ENCODE measurements at places on chromosomes 12 and 14. TPM values are rescaled to one million over a fixed set of nuclear protein-coding genes. Genes with fewer than 3 reads are reported as not detected.
A peak's percentile ranks its signal among the peaks of the same experiment; 100 is the strongest.

DNA sequence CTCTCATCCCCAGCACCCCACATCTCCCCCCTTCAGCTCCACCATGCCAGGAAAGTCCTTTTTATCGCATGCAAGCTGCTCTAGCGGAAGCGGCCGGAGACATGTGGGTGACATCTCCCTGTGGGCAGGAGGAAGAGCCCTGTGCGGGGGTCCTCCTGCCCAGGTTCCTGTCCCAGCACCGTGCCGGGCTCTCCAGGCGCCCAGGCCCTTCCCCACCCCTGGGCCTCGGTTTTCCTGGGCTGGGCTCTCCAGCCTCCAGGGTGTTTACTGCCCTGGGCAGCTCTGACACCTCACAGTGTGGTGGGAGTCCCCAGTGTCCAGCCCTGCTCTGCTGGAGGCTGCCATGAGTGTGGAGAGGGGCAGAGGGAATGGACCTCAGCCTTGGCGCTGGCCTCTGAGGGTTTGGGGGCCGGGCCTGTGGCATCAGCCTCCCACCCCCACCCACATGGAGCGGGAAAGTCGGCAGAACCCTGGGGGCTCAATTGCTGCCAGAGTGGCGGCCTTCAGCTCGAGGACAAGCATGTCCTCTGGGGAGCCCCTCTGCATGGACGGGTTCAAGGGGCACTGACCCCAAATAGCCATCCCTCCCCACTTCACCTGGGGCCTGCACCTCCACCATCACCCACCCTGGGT, 16.9 kb downstream of the ASPG start:
- no peaks in the 10 kb centered on the region for H3K4me1 ChIP-seq
- H3K36me3 ChIP-seq = no peaks in the 10 kb centered on the region
- H3K27me3 ChIP-seq = peaks cover 20% of the 10 kb centered on the region
- no peak overlapping the region for H3K27ac ChIP-seq
- no peak for DNase-seq
- H3K4me3 ChIP-seq = no peak overlapping the region

DNA sequence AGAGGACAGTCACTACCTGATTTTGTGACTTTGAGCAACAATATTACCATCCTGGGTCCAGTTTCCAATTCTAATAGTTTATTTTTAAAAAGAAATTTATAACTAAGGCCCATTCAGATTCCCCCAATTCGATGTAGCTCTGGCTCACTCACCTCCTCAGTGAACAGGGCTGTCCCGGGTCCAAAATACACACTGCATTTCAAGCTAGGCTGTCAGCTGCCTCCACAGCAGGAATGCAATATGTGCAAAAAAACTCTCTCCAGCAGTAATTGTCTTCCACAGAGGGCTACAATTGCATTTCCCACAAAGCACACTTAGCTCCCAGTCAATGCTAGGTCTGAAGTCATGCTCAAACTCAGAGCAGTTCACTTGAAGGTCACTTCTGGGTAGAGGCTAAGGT, 39.3 kb upstream of the ZNF641 start:
- H3K27ac ChIP-seq = no peak overlapping the region
- no peaks in the 10 kb centered on the region for H3K36me3 ChIP-seq
- peaks cover 20% of the 10 kb centered on the region for H3K4me1 ChIP-seq
- H3K27me3 ChIP-seq = no peaks in the 10 kb centered on the region

DNA sequence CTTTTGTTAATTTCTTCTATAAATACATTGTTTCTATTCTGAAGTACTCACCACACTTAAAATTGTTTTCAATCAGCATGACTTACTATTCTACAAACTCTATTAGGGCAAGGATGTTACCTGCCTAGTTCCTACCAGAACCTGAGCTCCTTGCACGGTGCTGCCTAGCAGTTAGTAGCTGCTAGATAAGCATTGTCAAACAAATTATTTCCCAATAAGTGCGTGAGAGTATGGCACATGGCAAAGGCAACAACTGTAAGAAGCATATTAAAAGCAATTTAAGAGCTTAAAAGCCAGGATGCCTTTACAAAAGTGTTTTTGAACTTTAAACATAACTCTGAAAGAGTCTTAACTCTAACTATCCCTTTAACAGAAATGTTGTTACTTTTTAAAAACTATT, 8.2 kb upstream of the LYZ start:
- no peak for DNase-seq
- no peak overlapping the region for H3K27ac ChIP-seq
- H3K36me3 ChIP-seq = no peaks in the 10 kb centered on the region
- H3K4me3 ChIP-seq = no peak overlapping the region

DNA sequence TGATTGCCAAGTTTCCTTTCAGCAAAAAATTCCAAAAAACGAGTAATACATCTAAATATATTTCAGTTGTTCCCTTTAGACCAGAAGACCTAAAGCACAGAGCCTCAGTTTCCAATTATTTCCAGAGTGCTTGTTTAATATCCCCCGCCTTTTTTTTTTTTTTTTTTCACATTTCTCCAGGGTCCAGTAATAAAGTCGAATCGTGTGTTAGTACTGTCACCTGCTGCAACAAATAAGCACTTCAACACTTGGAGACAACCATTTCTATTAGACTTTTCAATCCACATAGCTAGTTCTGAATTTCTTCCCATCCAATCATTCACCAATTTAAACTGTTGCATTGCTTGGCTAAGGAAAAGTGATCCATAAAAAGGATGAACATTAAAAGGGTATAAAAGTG, 13.6 kb downstream of the PDE6H start:
- peaks cover 67% of the 10 kb centered on the region for H3K4me1 ChIP-seq
- no peak overlapping the region for H3K27ac ChIP-seq
- no peak overlapping the region for H3K4me3 ChIP-seq
- DNase-seq = no peak
- no peaks in the 10 kb centered on the region for H3K36me3 ChIP-seq
- H3K27me3 ChIP-seq = no peaks in the 10 kb centered on the region

- no peaks in the 10 kb centered on the region for H3K27me3 ChIP-seq
- H3K36me3 ChIP-seq = no peaks in the 10 kb centered on the region
- peak overlapping the region; percentile 18 for H3K4me3 ChIP-seq
- H3K4me1 ChIP-seq = peaks cover 6% of the 10 kb centered on the region
- DNase-seq = no peak
Observed at GRCh38 chr14:32427726-32428528, 98.8 kb downstream of the AKAP6 start.

INHBC gene
- total RNA-seq = not detected

FAM181A gene
- total RNA-seq = not detected

DAO gene
- total RNA-seq = not detected

PIWIL1 gene
- total RNA-seq = not detected

PZP gene
- total RNA-seq = 0.89 TPM

MGST1 gene
- 24.0 TPM for total RNA-seq

DPF3 gene
- total RNA-seq = 38.1 TPM

MMP14 gene
- 13.6 TPM for total RNA-seq

Measured in heart right ventricle (tissue), 16 donors.